ENCODE measurements at places on chromosomes 4 and X.

GRCh38 chr4:14888790-14889572, 113.3 kb upstream of the CPEB2 start:
- peak; percentile 19 for DNase-seq

DNA sequence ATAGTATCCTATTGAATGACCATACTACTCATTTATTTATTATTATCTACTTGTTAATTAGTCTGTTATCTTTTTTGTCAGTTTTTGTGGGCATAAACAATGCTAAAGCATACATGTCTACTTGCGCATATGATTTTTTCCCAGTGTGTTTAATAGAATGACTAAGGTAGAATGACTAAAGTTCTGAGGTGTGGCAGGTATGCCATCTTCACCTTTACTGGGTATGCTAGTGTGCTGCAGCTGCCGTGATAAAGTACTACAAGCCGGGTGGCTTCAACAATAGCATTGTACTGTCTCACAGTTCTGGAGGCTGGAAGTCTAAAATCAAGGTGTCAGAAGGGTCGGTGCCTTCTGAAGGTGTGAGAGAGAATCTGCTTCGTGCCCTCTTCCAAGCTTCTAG, 19.2 kb downstream of the CD38 start:
- DNase-seq = no peak

- DNase-seq = no peak
These were observed 63.2 kb upstream of the SLC4A4 start for GRCh38 chr4:71275570-71275969.

DNA sequence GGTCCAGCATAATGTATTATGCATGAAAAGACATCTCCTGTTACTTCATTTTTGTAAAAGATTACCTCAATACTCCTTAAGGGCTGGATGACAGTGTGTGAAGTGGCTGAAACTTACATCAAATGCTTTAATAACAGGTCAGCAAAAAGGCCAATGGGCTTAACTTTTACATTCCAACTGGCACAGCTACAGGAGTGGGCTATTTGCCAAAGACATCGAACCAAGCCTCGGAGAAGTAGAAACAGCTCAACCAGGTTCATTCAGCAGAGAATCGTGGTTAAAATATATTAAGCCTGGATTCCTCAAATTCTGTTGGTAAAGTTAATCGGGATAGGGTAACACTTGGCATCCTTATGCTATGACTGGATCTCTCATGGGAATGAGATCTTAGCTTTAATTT, 639.7 kb downstream of the TRIML1 start:
- no peak for DNase-seq

DNA sequence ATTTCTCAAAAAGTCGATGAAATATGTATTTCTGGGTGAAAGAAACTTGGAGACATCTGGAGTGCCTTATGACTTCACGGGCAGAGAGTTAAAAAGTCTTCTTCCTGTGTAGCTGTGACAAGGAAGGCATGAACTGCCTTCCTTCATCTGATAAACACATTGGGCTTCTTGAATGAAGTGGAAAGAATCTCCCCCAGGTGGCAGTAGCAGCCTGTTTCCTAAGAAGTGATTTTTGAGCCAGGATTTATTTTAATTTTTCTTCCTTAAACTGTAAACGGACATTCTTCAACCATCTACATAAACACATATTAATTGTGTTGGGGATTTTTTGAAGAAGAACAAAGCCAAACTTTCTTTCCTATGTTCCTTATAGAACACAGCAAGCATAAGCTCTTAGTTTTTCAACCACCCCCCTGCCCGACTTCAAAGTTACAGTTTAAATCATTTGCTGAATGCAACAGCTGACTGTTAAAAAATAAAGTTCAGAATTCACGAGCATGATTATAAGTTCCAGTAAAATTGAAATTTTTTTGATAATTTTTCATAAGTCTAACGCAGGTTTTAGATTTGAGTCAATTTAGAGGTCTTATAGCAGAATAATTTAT, 980 bp upstream of the GIMD1 start:
- DNase-seq = no peak

- no peak for DNase-seq
These were observed 141.9 kb downstream of the THOC2 start for GRCh38 chrX:123590842-123591486.

GRCh38 chrX:5870238-5870637, 358.4 kb downstream of the NLGN4X start:
- no peak for DNase-seq
